RKO (cell line): ENCODE measurements at places on chromosomes 5 and 9.

DNA sequence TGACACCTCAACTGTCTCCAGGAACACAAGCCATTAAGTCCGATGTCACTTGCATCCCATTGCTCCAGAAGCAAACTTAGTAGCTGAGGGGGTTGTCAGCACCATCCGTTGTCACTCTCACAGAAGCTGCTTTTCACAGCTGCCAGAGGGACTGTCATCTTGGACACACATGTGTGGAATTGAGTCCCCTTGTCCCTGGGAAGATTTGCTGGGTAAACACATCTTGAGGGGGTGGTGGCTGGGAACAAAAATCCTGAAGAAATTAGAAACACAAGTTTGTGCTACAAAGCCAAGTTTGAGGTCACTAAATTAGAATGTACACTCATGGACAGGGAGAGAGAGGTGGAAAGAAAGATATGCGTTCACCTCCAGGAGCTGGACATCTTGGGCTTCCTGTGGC, 55.2 kb upstream of the ADRA1B start:
- no peak for DNase-seq

GRCh38 chr9:130448035-130448624, 3.4 kb downstream of the ASS1 start:
- DNase-seq = no peak

GRCh38 chr9:136135326-136136126, 16.9 kb upstream of the TMEM250 start:
- no peak for DNase-seq

GRCh38 chr5:138708791-138709190, 44.4 kb upstream of the CTNNA1 start:
- DNase-seq = no peak

DNA sequence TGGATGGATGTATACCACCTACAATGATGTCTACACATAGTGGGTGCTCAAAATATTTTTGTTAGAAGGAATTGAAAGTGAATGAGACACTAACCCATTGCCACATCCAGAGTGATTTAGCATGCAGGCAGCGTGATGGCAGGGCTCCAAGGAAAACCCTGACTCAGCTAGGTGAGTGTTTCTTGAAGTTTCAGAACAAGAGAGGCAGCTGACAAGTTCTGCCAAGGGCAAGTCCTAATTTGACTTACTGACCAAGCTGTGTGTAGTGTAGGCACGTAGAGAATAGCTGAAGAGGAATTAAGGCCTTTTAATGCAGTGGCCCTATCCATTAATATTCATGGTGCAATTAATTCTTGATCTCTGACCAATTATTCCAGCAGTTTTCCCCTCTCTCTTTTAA, 107.8 kb upstream of the ATP10B start:
- peak; percentile 65 for DNase-seq

GRCh38 chr9:3887221-3887653, 361.4 kb upstream of the RFX3 start:
- no peak for DNase-seq

DNA sequence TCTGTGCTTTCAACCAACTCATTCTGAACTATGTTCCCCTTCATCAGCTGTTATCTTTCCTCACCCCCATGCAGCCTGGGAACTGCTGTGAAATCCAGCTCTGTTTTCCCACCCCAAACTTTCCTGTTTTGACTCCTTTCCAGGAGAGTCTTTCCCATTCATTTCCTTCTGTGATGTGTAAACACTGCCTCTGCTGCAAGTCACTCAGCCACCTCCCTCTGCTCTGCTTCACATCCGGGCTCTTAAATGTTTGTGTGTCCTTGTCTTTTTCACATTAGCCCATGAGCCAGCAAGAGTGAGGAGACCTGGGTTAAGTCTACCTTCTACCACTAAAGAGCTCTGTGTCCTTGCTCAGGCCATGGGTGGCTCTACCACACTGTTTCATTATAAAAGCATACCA, 137.5 kb downstream of the ICE1 start:
- no peak for DNase-seq

- peak; percentile 39 for DNase-seq
These were observed 48.0 kb upstream of the DMRT3 start for GRCh38 chr9:928363-929042.

- DNase-seq = no peak
These were observed 31.0 kb downstream of the CSF2 start for GRCh38 chr5:132104556-132104955.

GRCh38 chr5:163350083-163350482, 87.3 kb upstream of the CCNG1 start:
- peak; percentile 39 for DNase-seq

GRCh38 chr9:18504707-18505106, 30.8 kb downstream of the ADAMTSL1 start:
- DNase-seq = no peak

DNA sequence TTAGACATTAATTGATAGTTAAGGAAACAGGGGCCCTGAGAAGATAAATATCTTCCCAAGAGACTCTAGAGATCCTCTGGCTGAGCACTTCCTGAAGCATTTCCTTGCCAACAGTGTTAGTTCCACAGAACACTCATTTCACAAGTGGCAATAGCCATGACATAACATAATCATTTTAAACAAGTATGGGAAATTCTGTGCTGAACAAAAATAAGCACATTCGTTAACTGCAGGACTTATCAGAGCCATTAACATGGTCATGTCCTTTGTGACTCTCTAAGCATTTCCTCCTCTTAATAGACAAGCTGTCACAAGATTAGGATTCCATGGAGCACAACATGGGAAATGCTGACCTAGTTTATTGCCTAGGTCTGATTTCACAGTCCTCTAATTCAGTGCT, 184.9 kb downstream of the SNX18 start:
- no peak for DNase-seq

DNA sequence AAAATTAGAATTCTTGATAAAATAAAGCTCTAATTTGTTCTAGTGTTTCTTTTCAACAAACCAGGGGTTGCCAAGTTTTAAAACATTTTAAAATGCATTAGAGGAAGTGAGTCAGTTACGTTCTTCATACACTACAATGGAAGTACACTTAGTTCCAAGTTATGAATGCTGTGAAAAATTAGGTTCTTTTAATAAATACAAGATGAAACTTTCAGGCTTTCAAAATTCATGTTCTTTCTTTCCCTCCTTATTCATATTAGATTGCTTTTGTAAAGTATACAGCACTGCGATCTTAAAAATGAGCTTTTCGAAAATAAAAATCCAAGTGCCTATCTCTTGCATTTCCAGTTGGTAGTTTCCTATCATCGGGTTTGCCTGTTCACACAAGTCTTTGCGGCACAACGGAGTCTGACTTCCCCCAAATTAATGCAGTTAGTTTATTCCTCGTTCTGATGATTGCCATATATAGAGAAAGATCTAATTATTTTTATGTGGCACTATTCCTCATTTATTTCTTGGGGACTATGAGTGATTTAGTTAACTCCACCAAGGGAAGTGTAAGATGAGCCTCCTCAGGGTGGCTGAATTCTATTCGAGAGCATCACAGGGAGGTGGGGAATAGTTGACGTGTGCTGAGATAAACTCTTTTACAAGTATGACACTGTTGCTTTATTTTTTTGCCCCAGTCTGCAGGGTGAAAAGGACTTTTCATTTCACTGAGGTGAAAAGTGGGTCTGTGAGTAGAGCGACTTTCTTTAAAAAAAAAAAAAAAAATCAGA, 238.2 kb downstream of the CD180 start:
- DNase-seq = no peak

GRCh38 chr9:15525958-15526357, 15.2 kb upstream of the PSIP1 start:
- no peak for DNase-seq

DNA sequence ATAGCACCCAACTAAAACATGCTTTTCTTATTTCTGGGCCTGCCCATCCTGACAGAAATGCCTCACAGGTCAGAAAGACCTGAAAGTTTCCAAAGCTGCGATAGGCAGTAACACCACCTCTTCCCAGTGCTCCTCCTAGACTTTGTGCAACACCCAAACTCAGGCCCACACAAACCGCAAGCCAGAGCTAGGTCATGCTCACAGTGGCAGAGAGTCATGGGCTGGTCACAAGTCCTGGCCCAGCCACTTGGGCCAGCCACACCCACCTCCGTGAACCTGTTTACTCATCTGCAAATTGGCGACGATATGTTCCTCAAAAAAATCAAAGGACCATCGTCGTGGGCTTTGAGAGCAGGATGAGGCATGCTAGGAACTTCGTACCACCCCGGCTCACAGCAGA, 44.0 kb upstream of the SLC25A51 start:
- no peak for DNase-seq

- DNase-seq = no peak
These were observed 83.7 kb upstream of the IRX4 start for GRCh38 chr5:1966461-1966860.

GRCh38 chr5:56648460-56649034, 166.8 kb upstream of the MAP3K1 start:
- DNase-seq = no peak

- no peak for DNase-seq
These were observed 193.5 kb downstream of the SEC61B start for GRCh38 chr9:99415606-99416005.

- DNase-seq = no peak
These were observed 86.1 kb downstream of the SV2C start for GRCh38 chr5:76169146-76169905.

GRCh38 chr5:124154714-124155113, 591.7 kb downstream of the ZNF608 start:
- DNase-seq = no peak

DNA sequence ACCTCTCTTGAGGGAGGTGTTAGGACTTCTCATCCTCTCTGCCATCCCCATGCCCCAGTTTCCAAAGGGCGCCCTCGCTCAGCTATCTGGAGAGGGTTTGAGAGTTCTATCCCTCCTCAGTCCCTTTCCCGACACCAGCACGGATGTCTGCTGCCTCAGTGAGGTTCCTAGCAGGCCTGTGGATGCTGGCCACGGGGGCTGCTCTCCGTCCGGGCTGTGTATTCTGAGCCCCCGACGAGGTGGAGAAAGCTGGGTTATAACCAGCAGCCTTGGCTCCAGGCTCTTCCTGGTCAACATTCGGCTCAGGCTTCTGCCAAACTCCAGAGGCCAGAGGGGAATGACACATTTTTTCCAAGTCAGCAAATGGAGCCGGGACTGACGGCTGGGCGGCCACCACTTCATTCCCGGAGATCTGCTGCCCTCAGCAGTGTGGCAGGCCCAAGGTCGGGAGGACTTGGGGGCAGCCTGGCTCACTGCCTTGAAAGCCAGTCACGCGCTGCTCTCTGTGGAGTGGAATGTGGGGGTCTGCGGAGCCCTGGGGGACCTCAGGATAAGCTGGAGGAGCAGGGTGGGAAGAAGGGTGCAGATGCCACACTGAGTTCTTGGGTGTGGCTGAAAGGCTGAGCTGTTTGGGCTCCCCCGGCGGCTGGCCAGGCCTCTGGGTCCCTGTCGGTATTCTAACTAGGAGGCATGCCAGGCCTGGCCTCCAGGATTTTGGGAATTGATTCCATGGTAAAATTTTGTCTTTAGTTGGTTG, 27.4 kb downstream of the PTPA start:
- no peak for DNase-seq

DNA sequence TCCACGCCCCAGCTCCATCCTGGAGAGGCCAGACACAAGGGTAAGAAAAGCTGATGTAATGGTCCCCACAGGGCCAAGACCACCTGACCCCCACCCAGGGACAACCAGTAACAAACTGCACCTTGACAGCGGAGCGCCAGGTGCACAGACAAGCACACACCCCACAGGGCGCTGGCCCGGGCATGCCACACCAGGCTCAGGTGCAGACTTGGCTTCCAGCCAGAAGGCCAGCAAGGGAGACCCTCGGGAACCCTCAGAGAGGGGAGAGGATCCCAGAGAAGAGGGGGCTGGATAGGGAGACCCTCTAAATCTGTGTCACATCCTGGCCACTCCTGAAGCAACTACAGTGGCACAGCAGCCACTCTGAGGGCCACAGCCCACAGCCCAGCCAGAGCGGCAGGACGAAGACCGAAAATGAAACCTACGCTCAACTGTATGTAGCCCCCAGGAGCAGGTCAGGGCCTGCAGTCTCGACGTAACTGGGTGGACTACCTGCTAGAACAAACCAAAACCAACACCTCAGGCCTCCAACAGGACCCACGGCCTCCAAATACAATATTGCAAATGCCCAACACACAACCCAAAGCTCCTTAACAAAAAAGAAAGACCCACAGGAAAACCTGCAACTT, 18.5 kb downstream of the CAMSAP1 start:
- DNase-seq = no peak

- DNase-seq = no peak
These were observed 392.0 kb downstream of the TMEM161B start for GRCh38 chr5:87876616-87877015.

- DNase-seq = peak; percentile 82
These were observed 38.9 kb downstream of the SLC35D2 start for GRCh38 chr9:96344458-96345180.

- no peak for DNase-seq
These were observed 309.9 kb downstream of the NR3C1 start for GRCh38 chr5:143093452-143094086.

GRCh38 chr9:134004131-134004873, 12.2 kb upstream of the VAV2 start:
- no peak for DNase-seq

- peak; percentile 83 for DNase-seq
These were observed 196.4 kb downstream of the TRPM3 start for GRCh38 chr9:70924895-70925547.

DNA sequence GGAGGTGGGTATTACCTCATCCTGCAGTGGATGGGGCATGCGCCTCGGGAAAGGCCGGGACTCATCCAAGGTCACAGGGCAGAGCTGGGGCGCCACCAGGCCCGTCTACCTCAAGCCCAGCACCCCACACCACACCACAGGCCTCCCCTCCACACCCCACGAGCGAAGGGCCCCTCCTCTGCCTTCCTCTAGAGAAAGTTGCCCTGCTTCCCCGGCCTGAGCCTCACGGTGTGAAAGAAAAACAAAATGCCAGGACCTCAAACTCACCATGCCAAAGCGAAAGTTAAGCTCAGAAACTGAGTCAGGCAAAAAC, 161.1 kb downstream of the COL23A1 start:
- no peak for DNase-seq

DNA sequence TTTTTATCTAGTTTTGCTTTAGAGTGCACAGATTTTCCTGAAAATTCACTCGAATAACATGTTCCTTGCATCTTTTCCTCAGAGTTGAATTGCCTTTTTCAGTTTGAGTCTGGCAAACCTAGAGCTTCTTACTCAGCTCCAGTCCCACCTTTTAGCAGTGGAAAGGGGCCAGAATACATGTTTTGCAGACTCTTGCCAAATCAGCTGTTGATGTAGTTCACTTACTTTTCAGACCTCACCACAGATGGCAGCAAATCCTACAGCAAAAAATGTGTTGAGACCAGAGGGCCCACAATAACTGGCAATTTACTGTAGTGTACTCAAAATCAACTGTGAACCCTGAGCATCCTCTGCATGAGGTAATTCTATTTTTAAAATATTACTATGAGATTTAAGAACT, 545.2 kb upstream of the ACO1 start:
- peak; percentile 19 for DNase-seq

DNA sequence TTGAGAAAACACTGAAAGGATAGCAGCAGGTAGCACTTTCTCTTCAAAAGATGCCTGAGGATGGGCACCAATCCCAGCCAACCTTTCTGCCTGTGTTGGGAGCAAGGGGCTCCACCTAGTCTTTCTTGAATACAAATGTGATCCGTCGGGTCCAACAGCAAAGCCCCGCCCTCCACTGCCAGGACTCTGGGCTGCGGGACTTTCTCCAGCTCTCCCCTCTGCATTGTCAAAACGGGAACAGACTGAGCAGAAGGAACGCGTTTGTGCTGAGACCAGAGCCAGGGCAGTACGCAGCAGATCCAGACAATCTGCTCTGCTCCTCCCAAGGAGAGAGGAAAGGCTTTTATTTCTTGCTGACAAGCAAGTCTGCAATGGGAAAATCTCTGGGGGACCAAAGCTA, 139.7 kb downstream of the SEC61B start:
- DNase-seq = no peak

- DNase-seq = no peak
These were observed at the start of gene GABRP for GRCh38 chr5:170783498-170784247. Gene GABRP, plus strand, starts transcription at chr5:170783725. Its CDS starts 4,891 bp downstream, at chr5:170788616.

GRCh38 chr9:4318741-4319140, 18.9 kb upstream of the GLIS3 start:
- no peak for DNase-seq
